ENCODE measurements at places on chromosomes 1 and 21.

DNA sequence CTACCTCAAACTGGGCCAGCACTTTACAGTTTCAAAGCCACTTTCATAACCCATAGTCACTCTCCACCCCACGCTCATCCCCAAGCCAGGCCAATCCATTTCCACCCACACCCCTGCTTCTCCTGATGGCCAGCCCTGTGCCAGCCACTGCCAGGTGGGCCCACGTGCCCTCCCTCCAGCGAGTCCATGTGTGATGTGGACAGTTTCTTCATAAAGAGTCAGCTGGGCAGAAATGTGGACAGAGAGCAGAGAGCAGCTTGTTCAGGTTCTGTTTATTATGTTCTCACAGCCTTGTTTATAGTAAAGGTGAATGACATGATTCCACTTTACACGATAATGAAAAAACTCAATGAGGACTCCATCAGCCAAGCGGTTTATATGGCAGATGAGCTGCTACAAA lies 37.4 kb upstream of the RGS16 start:
- no peak for DNase-seq

- no peak for DNase-seq
These were observed 2.4 kb downstream of the CA14 start for GRCh38 chr1:150259758-150260669.

- DNase-seq: no peak
These were observed 72.5 kb downstream of the PAX7 start for GRCh38 chr1:18703041-18703621.

- DNase-seq: no peak
These were observed 132.7 kb downstream of the PLPP3 start for GRCh38 chr1:56446531-56447098.

DNA sequence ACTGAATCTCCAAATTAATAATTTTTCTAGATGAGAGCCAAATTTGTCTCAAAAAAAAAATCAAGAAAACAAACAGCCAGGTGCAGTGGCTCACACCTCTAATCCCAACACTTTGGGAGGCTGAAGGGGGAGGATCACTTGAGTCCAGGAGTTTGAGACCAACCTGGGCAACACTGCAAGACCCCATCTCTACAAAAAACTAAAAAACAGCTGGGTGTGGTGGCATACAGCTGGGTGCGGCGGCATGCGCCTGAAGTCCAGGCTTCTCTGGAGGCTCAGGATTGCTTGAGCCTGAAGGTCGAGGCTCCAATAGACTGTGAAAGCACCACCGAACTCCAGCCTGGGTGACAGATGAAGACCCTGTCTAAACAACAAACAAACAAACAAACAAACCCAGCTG lies 14.0 kb downstream of the ACBD3 start:
- no peak for DNase-seq

- DNase-seq: no peak
These were observed 684.0 kb downstream of the NCAM2 start for GRCh38 chr21:21682172-21682571.

DNA sequence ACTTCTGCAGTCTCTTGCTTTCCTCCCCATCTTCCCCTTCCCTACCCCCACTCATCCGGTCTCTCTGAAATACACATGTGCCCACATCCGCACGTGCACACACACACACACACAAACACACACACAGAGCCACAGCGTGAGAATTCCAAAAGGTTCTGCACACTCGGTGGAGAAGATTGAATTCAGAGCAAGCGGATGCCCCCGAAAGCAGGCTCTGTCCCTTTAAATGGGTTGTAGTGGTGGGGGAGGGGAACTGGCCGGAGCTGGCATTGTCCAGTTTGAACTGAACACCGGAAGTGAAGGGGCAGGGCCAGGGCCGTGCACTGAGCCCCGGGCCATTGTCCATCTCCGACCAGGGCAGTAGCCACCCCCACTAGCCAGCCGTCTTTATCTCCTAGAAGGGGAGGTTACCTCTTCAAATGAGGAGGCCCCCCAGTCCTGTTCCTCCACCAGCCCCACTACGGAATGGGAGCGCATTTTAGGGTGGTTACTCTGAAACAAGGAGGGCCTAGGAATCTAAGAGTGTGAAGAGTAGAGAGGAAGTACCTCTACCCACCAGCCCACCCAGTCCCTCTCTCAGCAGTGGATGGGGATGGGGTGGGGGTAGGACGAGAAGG lies 1.3 kb upstream of the LIN28A start:
- no peak for DNase-seq

DNA sequence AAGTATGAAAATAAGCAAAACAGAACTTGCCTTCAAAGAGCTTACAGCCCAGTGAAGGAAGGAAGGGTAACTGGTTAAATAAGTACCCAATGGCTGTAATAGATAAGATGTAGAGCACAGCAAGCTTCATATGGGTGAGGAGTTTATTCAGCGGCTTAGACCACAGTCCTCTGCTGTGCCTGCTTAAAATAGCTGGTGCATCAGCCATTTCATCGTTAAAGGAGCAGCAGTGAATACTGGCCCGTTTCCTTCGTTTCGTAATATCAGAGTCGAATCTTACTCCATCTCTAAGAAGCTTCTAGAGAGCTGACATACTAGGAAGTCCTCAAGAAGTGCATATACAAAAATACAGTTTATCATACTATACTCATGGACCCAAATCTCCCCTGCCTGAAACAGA lies 286.5 kb downstream of the NFIA start:
- no peak for DNase-seq

DNA sequence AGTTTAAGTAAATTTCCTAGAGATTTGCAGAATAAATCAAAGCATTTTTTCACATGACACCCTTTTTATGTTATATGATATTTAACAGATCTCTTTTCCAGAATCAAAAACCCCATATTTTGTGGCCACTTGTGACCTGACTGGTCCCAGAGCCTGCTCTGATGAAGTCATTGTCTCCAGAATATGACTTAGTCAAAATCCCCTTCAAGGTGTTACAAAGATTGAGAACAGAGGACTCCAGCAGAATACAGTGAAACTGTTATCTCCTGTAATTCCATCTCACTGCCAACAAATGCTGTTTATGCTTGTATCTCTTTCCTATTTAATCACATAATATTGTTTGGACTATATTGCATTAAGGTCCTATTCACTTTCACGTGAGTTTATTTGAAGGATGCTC lies 25.6 kb downstream of the RGS1 start:
- DNase-seq: no peak

- DNase-seq: no peak
These were observed 4.1 kb downstream of the HEYL start for GRCh38 chr1:39635205-39635870.

DNA sequence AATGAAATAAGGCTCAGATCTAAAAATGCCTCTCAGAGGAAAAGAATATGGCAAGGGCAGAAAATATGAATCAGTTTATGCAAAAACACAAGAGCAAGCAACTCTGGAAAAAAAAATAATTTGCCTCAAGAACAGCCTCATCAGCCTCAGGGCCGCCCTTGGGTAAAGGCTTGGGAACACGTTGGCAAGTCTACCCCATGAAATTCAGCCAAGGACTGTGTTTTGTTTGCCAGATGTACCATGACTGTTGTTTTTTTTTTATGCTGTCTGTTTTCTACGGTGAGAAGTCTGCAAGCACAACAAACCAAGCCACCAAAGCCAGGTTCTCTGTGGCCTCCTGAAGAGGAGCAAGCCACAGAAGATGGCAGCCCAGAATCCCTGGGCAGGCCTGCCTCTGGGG lies 18.0 kb downstream of the HHIPL2 start:
- DNase-seq: no peak

DNA sequence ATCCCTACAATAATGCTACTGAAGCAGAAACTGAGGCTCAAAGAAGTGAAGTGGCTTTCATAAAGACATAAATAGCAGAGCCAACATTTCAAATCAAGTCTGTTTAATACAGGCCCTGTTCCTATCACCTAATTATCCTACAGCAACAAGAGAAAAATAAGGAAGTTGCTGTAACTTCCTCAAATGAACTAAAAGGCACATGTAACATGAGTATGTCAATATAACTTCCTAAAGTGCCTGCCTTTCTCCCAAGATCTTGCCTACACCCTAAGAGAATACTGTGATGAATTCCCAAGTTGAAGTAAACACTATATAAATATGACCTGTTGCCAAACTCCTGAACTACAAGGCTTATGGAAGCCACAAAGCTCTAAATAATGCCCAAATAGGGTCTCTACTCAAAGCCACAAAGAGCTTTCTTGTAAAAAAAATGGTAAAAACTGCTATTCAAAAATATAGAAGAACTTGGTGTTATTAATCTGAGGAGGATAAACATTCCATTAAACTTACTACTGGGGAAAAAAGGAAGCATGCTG lies 8.6 kb downstream of the BEND5 start:
- no peak for DNase-seq

DNA sequence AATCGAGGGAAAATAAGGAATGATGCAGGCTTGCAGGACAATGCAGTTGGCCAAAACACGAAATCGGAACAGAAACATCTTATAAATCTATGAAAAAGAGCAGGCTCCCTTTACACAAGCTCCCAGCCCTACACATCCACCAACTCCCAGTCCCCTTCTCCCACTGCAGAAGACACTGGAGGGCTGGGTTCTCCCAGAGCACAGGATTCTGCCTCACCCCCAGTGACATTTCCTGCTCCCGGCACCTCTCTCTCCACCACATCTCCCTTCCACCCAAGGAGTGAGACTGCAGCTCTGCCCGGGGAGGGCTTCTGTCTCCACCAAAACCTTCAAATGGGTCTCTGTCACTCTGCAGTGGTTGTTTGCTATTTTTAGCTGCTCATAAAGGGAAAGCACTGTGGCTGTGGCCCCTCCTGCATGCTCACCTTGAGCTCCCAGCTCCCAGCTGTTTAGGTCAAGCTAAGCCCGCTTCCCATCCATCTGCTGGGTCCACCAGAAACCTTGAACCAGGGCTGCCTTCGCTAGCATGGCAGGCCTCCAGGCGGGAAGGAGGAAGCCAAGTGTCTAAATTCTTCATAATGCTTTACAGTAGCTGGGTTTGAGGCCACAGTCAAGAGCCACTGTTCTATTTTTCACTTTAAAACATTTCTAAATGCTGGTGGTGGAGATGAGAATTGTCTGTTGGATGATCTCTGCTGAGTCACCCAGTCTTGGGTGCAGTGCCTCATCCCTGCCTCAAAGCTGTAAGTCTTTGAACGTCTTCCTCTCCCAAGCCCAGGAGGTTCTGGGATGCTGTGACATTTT lies 3.3 kb upstream of the C2CD2 start:
- DNase-seq: no peak

- no peak for DNase-seq
These were observed 24.3 kb downstream of the UBE2Q1 start for GRCh38 chr1:154533952-154534844.

DNA sequence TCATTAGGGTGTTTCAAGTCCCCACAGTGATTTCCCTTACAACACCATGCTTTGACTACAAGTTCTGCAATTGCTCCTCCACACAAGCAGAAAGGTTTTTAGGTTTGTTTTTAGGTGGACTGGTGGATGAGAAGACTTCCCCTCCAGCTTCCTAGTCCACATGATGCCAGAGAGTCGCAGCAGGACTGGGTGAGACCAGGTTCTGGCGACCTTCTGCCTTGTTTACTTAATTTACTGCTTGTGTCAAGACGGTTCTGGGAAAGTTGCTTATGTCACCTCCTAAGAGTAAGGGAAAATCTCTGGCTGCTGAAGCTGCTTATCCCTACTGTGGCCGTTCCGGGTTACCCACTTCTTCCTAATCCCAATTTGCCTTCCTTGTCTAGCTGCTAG lies 76.4 kb downstream of the GLUL start:
- DNase-seq: no peak

DNA sequence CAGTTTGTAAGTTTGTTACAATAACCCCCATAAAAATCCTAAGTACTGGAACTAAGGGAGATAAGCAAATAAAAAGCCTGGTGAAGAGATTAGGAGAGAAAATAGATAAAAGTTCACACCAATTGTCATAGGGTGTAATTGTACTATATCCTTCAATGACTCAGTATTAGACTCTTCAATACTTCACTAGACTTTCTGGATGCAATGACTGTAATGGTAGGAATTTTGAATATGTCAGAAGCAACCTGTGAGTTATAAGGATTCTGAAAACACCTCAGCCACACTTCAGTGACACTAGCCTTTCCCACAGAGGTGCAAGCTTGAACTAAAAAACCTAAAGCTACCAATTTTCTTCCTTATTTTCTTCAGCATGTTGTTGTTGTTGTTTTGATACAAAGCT lies 147.9 kb downstream of the PTGER3 start:
- no peak for DNase-seq

GRCh38 chr1:18612073-18612472 lies 18.6 kb upstream of the PAX7 start:
- no peak for DNase-seq

- DNase-seq: no peak
These were observed 2.0 kb downstream of the CFAP45 start for GRCh38 chr1:159897962-159898361.

DNA sequence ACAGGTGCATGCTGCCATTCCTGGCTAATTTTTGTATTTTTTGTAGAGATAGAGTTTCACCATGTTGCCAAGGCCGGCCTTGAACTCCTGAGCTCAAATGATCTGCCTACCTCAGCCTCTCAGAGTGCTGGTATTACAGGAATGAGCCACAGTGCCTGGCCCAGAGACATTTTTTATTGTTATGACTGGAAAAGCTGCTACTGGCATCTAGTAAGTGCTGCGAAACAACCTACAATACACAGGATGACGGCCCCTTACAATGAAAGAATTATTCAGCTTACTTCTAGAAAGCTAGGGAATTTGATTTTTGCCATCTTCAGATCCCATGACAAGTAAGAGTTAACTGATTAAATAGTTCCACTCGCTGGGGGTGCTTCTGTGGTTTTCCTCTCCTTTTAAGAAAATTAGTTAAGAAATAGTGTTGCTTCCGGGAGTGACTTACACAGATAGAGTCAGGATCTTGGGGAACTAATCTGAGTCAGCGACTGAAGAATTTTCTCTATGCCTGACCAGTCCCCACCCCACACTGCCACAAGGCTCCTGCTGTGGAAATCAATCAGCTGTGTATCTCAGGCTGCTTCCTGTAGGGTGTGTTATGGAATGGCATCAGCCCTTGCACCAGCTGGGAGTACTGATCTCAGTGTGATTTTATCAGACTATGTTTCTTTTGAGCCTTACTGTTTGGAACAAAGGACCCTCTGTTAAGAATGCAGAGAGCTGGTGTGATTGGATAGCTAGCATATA lies 93.0 kb upstream of the BMP8A start:
- no peak for DNase-seq

- DNase-seq: no peak
These were observed 52.8 kb upstream of the ZBTB40 start for GRCh38 chr1:22398656-22399420.

GRCh38 chr1:200602632-200603031 lies 17.9 kb downstream of the KIF14 start:
- DNase-seq: no peak

- DNase-seq: no peak
These were observed 7.2 kb downstream of the INKA2 start for GRCh38 chr1:111731956-111732355.

DNA sequence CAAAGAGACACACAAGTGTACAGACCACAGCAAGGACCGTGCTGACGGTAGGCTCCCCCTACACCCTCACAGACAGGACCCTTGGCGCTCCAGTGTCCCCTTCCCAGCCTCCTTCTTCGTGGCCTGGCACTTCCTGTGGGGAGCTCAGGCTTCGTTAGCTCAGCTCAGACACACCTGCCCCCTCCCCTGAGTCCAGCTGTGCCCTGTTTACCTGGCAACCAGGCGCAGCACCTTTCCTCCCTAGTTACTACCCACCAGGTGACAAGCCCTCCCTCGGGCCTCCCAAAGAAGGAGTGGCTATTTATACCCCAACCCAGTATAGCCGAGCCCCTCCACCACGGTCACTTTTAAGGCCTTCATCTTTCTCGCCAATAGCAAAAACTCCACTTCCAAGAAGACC lies 4.7 kb downstream of the CELF3 start:
- no peak for DNase-seq

- no peak for DNase-seq
These were observed 61.6 kb upstream of the DEPDC1 start for GRCh38 chr1:68558321-68559026.
